ENCODE measurements at places on chromosomes 5 and 9. TPM values are rescaled to one million over a fixed set of nuclear protein-coding genes. Genes with fewer than 3 reads are reported as not detected.

Gene ZFP37
- 1.7 TPM for total RNA-seq

Gene ENHO
- not detected for total RNA-seq

Gene FBP1
- total RNA-seq = not detected

Gene LCN2
- total RNA-seq = not detected

Gene CMBL
- total RNA-seq = 4.0 TPM

Gene GFI1B
- not detected for total RNA-seq

Gene FYB1
- total RNA-seq = under 0.01 TPM

Gene PRRC2B
- 53.7 TPM for total RNA-seq

Gene SLC46A2
- total RNA-seq = not detected

Gene TEX10
- total RNA-seq = 28.3 TPM

Gene FAM221B
- total RNA-seq = not detected

Gene PCDHB7
- 0.89 TPM for total RNA-seq

Gene PCDHGB4
- total RNA-seq = 7.6 TPM

Gene PSMB7
- 202 TPM for total RNA-seq

Gene SMIM33
- total RNA-seq = not detected

Gene GLDC
- total RNA-seq = 0.11 TPM

Gene MELK
- 23.3 TPM for total RNA-seq

Gene SUSD3
- 0.63 TPM for total RNA-seq

Gene PRSS3
- 30.7 TPM for total RNA-seq

Gene DENND1A
- total RNA-seq = 22.3 TPM
